CD4-positive, alpha-beta memory T cell (primary cell): ENCODE measurements at places on chromosomes 11 and 22.

GRCh38 chr11:66912911-66913310, 45.3 kb downstream of the PC start:
- DNase-seq: no peak

DNA sequence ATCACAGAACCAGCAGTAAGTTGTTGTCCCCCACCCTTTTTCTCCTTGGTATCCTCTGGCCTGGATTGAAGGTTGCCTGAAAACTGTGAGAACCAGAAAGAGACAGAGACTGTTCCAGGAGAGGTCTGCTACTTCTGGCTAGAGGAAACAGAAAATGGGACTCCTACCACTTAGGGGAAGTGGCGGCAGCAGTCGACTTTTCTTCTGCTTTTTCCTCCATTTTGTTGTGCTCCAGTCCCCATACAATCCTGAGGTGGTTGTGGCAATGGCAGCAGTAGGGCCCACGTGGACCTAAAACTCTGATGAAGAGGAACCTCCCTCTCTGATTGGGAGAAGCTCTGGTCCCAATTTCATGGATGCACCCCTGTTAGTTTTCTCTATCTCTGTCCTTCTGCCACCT, 76.0 kb upstream of the SORL1 start:
- DNase-seq: no peak

DNA sequence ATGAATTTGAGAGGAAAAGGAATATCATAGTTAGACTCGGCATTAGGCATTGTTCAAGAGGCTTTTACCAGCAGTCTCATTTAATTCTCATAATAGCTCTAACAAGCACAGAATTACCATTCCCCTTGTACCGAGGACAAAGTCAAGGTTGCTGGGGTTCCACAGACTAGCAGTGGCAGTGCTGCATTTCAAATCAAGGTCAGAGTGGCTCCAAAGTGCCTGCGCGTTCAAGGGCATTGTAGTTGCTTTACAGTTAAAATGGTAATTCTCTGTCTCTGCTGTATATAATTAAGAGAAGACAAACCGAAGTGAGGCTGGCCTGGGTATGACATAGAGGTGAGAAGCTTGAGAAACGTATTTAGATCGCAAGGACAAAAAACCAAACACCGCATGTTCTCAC, 40.4 kb upstream of the TP53AIP1 start:
- no peak for DNase-seq

GRCh38 chr11:46202149-46202548, 75.3 kb upstream of the CREB3L1 start:
- no peak for DNase-seq

DNA sequence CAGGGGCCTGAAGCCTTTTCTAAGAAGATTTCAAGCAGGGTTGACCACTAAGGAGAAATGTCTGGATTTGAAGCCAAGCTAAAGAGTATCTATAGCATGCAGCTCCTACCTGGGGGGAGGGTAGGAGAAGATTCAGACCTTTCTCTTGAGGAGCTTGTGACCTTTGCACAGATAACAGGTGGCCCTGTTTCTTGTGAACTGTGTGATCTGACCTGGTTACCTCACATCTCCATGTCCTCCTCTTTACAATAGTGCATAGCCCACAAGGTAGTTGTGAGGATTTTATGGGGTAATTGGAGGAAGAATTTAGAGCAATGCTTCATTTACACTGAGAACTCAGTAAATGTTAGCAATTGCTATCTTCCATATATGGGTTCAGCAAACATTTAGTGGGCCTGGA, 310.1 kb downstream of the TMEM135 start:
- DNase-seq: no peak

DNA sequence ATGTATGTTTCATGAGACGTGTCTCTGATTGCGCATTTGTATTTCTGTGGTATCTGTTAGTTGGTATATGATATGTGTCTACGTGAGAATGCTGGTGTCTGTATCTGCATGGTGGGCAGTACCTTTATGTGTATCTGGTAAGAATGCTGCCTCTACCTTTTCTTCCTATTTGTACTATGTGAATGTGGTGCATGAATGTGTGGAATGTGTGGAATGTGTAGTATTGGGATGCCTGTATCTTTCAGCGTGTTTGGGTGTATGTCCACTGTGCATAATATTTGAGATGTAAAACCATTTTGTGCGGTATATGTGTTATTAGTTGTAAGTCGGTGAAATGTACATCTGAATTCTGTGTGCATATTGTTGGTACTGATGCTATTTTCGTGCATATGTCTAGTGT, 2.3 kb upstream of the OR51E1 start:
- DNase-seq: no peak

DNA sequence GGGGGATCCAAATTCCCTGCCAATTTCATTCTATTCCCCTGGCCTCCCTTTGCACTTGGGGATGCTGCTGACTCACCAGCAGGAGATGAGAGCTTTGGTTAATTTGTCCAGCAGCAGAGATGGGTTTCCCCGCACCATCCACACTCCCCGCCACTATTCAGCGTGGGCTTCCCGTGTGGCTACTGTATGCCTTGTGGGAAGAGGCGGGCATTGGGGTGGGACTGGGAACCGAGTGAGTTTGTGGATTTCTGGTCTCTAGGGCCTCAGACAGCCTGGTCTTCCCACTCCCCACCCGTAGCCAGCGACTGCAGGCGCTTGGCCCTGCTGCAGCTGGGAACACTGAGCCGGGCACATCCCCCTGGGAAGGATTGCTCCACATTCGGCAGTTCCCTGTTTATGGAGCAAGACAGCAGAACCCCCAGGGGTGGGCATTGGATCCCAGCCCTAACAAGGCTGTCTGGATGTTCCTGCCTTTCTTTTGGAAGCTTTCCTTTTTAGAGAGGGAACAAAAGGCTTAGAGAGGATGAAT, 23.4 kb downstream of the KIAA1671 start:
- DNase-seq: no peak
